ENCODE measurements at places on chromosomes 1 and 21. TPM values are rescaled to one million over a fixed set of nuclear protein-coding genes. Genes with fewer than 3 reads are reported as not detected.

FOXD2 gene
- total RNA-seq, result not detected

FBLIM1 gene
- total RNA-seq, result 21.2 TPM

ZBTB18 gene
- total RNA-seq, result 11.2 TPM

OR2L5 gene
- total RNA-seq, result not detected

- no peak for DNase-seq
These were observed 281.5 kb downstream of the PLPP3 start for GRCh38 chr1:56297904-56298303.

DNA sequence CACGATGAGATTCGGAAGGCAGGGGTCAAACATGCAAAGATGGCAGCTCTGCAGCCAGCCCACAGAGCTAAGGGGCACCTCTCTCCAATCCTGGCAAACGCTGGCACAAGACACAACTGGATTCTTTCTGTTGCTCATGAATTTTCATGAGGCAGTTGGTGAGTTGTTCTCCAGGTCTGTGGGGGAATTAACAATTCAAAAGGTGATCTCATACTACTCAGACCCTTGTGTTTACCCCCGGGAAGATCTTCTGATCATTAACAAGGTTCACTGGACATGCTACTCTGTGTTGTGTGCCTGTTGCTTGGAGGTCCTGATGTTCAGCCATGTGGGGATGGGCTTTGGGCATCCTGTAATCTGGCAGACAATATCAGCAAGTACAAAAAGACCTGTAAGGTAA is 128.9 kb downstream of the HHAT start:
- no peak for DNase-seq

DNA sequence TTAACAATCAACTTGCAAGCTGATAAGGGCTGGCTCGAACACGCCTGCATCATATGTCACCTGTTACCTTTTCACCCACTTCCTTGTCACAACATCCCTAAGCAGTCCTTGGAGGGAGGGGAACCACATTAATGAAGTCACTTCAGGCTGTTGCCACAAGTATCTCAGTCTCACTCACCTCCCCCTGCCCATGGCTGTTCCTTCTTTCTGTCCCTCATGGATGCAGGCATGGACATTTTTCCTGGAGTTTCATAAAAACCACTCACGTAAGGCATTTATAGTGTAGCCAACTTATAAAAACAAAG is 76.8 kb upstream of the ANGPTL1 start:
- DNase-seq, result no peak

DNA sequence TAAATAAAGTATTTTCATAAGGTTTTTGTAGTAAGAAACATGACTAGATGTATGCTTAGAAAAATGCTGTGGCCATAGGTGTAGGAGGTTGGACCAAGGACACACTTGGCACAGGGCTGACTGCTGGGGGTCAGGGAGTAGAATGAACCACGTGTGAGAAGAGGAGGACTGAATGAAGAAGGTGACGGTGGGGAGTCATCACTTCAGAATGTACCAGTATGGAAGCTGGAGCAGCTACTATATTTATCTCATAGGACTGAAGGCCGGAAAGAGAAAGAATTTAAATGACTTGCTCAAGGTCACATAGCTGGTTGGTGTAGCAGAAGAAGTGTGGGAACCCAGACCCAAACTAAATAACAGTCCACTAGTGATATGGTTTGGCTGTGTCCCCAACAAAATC is 79.8 kb upstream of the HAO2 start:
- no peak for DNase-seq

DNA sequence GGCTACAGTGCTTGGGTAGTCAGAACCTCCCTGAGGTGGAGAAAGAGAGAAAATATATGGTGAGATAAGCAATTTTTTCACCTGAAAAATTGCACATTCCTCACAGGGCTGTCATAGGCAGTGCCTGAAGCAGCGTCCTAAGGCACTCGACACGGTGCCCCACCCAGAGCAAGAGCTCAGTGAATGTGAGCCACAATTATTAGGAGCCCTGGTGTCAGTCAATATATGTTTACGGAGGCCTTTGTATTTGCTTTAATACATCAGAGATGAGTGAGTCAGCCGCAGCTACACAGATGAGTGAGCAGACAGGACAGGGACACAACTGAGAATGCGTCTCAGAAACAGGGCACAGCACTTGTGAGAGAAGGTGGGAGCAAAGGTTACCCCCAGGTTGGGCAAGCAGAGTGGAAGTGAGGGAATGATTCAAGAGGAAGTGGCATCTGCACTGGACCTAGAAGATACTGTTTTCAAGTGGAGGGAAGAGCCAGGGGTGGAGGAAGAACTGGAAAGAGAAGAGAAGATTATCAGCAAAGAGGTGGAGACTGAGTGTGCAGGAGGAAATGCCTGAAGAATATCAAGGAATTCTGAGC is 5.2 kb upstream of the PIGC start:
- no peak for DNase-seq

- DNase-seq, result no peak
These were observed 28.2 kb upstream of the TMEM54 start for GRCh38 chr1:32929366-32929765.
